ENCODE measurements at places on chromosomes 1 and 21.

DNA sequence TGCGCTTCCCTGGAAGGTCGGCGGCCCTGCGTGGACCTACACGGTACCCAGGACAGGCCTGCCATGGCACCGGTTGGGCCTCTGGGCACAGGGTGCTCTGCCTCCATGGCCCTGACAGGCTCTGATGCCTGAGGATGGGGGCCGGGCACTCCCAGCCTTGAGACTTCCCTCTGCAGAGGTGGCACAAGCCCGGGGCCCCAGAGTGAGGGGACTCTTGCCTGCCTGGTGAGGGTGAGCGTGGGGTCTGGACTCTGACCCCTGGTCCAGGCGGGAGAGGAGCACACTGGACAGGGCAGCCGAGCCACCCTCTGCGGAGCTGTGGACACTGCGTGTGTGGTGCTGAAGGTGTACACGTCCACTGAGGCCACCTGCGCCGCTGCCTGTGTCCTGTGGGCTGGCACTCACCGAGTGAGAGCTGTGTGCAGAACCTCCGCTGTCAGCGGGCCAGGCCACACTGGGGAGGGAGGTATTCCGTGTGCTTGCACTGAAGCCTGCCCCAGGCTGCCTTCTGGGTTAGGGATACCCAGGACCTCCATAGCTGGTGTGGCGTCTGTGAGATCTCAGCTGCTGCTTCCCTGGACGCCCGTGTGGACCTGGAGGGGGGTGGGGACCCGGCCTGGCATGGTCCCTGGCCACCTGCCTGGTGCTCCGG is 10.4 kb downstream of the SKI start:
- DNase-seq: no peak

DNA sequence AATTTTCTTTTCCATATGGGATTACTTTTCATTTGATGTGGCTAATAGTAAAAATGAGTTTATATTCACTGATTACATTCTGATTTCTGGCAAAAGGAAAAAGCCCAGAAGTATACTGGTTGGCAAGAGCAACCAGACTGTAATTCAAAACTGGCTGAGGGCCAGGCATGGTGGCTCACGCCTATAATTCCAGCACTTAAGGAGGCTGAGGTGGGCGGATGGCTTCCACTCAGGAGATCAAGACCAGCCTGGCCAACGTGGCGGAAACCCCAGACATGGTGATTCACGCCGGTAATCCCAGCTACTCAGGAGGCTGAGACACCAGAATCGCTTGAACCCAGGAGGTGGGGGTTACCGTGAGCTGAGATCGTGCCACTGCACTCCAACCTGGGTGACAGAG is 14.5 kb downstream of the SYT11 start:
- DNase-seq: no peak

- DNase-seq: peak; percentile 43
Observed at GRCh38 chr21:44455524-44456213, 359 bp downstream of the LRRC3 start.

GRCh38 chr1:241688940-241689368 is 36.9 kb downstream of the WDR64 start:
- DNase-seq: no peak

- no peak for DNase-seq
Observed at GRCh38 chr1:29514361-29515169, 278.2 kb downstream of the PTPRU start.

GRCh38 chr1:179930867-179931266 is 23.7 kb upstream of the CEP350 start:
- no peak for DNase-seq

GRCh38 chr1:150493175-150493574 is 6.0 kb downstream of the TARS2 start:
- DNase-seq: peak; percentile 3

DNA sequence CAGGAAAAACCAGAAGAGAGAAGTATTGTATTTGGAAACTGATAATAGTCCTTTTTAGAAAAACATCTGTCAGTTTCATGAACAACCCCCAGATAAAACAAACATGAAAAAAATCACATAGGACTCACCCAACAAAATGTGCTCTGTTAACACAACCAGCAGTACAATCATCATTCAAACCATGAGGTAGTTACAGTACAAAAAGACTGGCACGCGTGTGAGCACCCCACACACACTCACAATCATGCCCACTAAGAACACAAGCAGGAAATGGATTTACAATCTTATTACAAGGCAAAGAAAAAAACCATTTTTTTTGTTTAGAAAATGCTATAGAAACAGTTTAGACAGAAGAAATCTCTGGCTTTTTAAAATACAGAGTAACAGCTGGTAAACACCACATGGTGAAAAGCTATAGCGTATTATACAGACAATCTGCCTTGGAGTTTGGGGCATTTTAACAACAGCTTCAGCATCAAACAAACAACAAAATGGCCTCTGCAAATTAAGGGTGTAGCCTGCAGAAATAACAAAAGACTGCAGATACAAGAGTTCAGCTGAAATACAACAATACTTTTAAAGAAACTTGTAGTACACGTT is 180.0 kb downstream of the CDC7 start:
- DNase-seq: no peak

DNA sequence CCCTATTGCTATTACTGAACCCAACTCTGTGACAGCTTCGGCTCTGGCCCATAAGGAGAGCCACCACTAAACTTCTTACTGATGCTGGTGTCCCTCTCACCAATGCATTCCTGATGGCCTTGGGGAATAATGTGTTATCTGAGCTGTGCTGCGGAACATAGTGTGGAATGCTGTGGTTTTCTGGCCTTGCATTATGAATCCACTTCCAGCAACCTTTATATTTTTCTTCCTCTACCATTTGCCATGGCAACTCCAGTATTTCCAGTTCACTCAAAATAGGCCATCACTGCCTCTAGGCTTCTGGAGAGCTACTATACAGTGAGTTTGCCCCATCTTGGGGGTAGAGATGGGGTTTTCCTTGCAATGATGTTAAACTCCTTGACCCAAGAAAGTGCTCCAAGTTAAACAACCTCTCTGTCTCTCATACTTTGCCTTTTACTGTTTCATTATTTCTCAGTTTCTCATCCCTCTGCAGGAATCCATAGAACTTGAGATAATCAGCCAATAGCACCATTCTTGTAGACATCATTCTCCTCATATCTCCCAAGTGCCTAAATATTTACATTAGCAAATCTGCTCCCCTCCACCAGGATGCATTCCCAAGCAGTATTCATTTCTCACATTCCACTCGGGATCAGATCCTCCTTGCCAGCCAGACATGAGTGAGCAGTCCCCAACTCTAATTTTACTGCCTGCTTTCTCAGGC is 11.1 kb upstream of the RAVER2 start:
- DNase-seq: no peak

DNA sequence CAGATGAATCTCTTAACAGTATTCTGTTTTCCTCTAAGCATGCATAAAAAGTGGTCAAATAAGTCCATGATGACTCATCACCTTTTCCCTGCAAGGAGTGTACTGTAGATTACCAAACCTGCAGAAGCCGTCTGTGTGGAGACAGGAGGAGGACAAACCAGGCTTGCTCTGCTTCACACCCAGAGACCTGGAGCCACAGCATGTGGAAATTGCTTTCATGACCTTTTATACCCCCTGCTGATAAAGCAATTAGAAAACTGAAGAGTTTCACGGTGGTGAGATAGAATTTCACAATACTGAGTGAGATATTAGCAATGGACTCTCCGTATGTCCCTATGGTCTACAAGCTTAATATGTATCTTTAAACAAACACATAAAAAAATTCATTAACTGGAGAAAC is 9.4 kb downstream of the CORT start:
- no peak for DNase-seq

GRCh38 chr21:44708213-44708865 is 3.0 kb downstream of the TSPEAR start:
- DNase-seq: no peak

GRCh38 chr1:47405697-47406096 is 10.4 kb upstream of the FOXE3 start:
- no peak for DNase-seq

- no peak for DNase-seq
Observed at GRCh38 chr1:59718989-59719360, 95.8 kb upstream of the HOOK1 start.

GRCh38 chr1:7922301-7922700 is 18.3 kb downstream of the TNFRSF9 start:
- DNase-seq: no peak

- no peak for DNase-seq
Observed at GRCh38 chr1:107323784-107324183, 182.9 kb downstream of the NTNG1 start.

DNA sequence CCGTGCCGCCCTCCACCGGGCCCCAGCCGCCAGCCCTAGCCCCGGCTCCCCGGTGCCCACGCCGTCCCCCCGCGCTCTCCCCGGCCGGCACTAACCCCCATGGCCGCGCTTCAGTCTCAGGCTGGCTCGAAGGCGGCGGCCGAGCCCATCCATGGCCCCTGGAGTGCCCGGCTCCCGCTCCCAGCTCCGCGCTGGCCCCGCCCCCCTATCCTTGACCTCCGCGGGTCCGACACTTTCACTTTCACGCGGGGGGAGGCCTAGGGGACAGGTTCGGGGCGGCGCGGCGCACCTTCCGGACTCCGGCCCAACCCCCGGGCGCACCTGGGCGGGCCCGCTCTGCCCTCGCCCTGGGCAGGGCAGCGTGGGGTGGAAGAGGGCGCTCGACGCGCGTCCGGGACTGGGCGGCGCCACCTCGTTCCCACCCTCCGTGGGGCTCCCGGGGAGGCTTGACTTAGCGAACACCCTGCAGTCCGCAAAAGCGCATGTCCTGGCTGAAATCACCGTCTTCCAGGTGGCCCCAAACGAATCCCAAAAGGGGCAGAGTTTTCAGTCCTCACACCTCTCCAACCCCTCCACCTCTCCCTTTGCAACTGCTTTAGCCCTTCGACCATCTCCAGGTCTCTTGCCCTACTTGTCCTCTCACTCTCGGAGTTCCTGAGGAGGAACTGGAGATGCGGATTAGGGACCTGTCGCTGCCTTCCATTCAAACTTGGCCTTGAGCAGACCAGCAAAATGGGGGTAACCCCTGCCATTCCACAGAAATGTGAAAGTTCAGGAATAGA is 3.9 kb upstream of the DENND2D start:
- no peak for DNase-seq

DNA sequence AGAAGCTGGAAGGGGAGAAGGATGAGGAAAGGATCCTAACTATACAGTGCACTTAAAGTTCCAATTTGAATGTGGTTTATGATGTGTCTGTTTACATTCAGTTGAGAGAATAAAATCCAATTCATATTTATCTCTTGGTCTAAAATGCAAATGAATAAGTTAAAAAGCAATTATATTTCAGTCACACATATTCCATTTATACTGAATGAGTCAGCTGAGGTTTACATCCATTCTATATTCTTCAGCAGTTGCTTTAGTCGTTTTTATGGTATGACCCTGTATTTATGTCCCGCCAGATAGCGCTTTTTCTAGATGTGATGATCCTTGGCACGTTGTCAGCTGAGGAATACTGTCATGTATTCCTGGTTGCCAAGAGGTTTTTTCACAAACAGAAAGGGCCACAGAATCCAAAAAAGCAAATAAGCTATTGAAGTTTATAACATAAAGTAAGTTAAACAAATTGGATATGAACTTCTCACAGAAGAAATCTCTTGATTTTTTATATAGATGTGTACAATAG is 866.2 kb downstream of the NCAM2 start:
- no peak for DNase-seq

- DNase-seq: no peak
Observed at GRCh38 chr1:53755874-53756273, 16.9 kb upstream of the GLIS1 start.

GRCh38 chr1:2014741-2015735 is 4.1 kb upstream of the GABRD start:
- DNase-seq: no peak

GRCh38 chr21:41950941-41951351 is 2.9 kb downstream of the C2CD2 start:
- peak; percentile 48 for DNase-seq

GRCh38 chr1:44531785-44532566 is 126.9 kb downstream of the RNF220 start:
- no peak for DNase-seq

DNA sequence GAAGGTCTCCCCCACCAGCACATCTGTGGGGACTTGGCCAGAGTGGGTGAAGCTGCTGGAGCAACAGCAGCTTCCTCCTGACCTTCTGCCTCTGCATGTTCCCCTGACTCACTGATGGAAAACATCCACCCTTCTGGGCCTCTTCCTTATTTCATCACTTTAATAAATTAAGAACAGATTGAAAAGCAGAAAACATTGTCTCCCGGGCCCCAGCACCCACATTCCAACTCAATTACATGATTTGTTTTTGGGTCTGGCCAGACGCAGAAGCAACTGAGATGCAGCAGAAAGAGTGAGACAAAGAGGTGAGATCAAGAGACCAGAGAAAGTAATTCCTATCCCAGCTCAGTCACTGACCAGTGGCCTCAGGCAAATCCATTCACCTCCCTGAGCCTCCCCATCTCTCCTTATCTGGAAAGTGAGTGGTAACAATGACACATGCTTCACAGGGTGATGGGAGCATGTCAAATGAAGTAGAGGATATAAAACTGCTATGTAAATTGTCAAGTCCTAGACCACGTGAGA is 157.1 kb downstream of the ELAVL4 start:
- no peak for DNase-seq

DNA sequence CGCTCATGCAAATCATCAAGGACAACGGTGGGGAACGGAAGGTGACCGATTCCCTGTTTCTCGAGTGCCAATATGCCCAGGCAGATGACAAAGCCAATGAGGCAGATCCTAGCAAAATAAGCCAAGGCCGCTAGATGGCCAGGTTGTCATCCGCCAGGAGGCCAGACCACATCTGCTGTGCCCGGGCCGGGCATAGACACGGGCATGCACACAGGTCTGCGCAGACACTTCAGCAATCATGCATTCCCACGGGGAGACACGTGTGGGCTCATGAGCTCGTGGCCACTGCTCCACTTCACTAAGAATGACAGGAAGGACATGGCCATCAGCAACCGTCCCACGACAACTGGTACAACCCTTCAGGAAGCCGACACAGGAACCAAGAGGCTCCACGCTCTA is 23.4 kb downstream of the WDR4 start:
- DNase-seq: no peak

DNA sequence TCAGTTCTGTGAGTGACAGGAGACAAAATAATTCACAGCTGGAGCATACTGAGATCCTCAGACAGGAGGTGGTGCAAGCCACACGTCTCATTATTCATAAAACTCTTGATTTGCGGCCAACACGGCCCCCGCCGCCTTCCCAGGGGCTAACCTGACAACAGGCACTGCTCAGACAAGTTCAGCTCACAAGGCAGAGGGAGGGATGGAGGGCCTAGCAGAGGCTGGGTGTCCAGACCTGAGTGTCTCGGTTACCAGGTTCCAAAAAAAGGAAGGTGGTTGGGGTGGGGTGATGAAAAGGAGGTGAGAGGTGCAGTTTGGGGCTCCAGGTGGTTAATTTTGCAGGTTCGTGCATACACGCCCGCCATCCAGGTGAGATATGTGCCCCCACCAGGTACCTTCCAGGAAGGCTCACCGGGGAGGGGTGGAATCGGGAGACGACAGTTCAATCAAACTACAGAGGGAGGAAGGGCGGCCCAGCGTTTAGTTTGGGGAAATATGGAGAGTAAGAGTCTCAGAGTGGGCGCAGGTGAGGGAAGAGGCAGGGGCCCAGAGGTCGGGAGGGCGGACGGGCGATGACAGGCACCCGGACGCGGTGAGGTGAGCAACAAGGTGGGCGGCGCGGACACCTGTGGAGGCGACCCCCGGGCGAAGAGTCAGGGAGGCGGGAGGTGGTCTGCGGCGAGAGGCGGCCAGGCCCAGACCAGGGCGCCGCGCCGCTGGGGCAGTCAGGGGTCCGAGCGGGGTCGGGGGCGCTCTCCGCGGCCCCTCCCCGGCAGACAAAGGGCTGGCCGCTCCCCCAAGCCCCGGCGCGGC is 629 bp downstream of the CTNNBIP1 start:
- DNase-seq: peak; percentile 39

Measured in WTC11 (cell line).